ENCODE measurements at places on chromosomes 16 and 17.
A peak's percentile ranks its signal among the peaks of the same experiment; 100 is the strongest.

- DNase-seq, result no peak
Measured at GRCh38 chr16:24168856-24169255, 87.3 kb upstream of the CACNG3 start.

- DNase-seq, result no peak
Measured at GRCh38 chr17:6232732-6233101, 162.5 kb downstream of the WSCD1 start.

DNA sequence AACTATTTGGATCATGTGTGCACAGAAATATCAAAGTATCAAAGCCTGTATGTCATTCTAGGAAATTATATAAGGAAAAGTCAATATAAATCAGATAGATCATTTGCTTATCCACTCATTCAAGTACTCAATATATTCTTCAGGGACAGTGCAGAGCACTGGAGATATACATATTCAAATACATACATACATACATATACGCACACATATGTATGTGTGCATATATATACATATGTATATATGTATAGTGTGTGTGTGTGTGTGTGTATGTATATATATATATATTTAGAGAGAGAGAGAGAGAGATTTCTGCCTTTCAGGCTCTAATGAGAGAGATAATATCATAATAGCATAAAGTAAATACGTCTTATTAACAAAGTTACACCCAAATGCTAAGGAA is 169.2 kb downstream of the PMP22 start:
- no peak for DNase-seq

GRCh38 chr17:75344666-75345065 is 55.4 kb upstream of the SLC25A19 start:
- peak; percentile 53 for DNase-seq

DNA sequence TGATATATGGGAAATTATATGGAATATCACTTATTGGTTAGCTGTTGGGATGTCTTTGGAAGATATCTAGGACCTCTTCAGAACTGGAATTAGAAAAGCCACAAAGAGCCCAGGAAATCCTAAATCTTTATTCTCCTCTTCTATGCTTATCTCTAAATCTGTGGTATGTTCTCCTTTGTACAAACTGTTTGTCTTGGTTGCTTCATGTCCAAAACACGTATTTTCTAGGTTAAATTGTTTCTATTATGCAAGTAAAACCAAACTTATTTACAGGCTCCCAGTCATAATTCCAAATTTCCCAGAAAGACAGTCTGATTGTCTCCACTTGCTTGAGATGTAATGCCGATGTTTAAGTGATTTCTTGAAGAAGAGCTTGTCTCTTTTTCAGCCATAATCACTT is 650.9 kb downstream of the CDH11 start:
- DNase-seq, result no peak

GRCh38 chr16:19137201-19138128 is 23.7 kb downstream of the ITPRIPL2 start:
- DNase-seq, result peak; percentile 34

DNA sequence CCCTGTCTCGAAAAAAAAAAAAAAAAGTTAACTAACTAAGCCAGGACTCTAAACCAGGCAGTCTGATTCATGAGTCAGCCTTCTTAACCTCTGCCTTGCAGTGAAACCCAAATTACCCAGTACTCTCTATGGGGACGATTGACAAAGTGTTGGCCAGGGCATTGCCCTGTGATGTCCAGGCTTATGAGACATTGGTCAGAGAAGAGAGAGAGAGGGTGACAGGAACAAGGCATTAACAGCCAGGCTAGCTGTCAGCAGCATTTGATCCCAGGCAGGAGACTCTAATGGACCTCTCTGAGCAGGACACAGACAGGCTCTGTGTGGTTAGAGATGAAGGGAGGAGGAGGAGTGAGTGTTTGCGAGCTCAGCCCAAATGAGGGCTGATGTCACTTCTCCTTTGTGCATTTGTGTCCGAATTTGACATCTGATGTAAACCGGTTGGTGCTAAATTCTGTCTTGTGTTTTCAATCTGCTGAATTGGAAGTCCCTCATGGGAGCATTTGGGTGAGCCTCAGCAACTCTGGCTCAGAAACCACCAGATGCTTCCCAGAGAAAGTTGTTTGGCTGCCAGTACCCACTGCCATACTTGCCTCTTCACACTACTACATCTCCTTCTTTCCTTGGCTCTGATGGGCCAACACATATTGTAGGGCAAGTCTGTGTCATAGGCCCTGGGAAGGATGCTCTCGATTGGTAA is 4.3 kb upstream of the MYL4 start:
- DNase-seq, result peak; percentile 88

DNA sequence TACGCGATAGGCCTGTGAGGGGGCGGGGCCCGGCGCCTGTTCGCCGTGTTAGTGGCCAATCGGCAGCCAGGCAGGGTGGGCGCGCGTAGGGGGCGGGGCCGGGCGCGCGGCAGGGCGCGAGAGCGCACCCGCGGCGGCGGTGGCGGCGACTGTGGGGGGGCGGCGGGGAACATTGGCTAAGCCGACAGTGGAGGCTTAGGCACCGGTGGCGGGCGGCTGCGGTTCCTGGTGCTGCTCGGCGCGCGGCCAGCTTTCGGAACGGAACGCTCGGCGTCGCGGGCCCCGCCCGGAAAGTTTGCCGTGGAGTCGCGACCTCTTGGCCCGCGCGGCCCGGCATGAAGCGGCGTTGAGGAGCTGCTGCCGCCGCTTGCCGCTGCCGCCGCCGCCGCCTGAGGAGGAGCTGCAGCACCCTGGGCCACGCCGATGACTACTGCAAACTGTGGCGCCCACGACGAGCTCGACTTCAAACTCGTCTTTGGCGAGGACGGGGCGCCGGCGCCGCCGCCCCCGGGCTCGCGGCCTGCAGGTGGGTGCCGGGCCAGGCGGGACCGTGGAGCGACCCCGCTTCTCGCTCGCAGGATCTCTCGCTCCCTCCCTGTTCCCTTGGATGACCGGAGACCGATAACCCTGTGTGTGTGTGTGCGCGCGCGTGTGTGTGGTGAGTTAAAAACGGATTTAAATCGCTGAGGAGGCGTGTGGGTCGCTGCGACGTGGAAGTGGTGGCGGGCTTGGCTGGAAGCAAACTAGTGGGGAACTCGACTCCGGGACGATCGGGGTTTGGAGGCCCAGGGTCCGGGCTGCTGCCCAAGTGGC is at the start of gene NFATC3:
TSS of gene NFATC3 (plus strand) at position 112 of the 813 bp plus-strand sequence. CDS start at position 424, 312 bp downstream.
- peak; percentile 100 for DNase-seq

- DNase-seq, result no peak
Measured at GRCh38 chr16:26700250-26700649, 366.5 kb upstream of the C16orf82 start.

DNA sequence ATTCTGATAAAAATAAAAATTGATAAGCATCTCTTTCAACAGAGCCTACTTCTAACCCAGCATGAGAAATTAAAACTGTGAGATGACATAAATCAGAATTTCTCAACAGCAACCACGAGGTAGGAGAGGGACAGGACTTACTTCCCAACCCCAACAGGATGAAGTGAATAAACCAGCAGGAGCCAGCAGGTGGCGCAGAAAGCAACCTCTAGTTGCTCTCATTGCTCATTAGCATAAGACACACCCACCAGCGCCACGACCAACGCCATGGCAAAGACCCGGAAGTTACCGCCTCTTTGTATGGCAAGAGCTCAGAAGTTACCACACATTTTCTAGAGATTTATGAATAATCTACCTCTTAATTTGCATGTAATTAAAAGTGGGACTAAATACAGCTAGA is 189.4 kb upstream of the CDH8 start:
- peak; percentile 70 for DNase-seq

GRCh38 chr17:68792042-68792685 is 163.0 kb downstream of the ABCA8 start:
- no peak for DNase-seq

DNA sequence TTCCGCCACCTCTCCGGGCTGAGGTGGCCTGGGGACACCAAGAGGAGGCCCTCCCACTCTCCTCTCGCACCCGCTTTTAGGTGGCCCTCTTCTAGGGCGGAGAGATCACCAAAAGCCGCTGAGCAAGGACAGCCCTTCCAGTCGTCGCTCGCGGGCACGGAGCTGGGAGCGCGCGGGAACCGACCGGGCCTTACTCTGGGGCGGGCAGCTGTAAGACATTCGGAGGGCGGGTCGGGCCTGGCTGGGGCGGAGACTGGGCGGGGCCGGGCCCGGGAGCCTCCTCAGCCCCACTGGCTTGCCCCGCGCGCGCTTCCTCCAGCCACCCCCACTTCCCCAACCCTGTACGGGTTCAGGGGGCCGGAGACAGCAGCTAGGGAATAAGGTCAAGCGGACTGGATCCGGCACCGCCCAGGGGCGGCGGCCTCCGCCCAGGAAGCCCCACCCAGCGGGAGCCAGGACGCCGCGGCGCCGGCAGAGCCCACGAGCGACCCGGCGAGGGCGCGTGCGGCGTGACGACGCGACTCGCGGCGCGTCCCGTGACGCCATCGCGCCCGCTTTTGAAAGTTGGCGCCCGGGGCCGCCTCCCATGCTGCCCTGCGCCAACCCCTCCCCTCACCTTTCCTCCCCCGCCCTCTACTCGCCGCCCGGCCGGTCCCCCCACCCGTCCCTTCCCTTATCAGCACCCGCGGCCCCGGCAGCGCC is 351 bp upstream of the CTCF start:
- peak; percentile 99 for DNase-seq

GRCh38 chr17:42179911-42180410 is 981 bp downstream of the KCNH4 start:
- peak; percentile 24 for DNase-seq

DNA sequence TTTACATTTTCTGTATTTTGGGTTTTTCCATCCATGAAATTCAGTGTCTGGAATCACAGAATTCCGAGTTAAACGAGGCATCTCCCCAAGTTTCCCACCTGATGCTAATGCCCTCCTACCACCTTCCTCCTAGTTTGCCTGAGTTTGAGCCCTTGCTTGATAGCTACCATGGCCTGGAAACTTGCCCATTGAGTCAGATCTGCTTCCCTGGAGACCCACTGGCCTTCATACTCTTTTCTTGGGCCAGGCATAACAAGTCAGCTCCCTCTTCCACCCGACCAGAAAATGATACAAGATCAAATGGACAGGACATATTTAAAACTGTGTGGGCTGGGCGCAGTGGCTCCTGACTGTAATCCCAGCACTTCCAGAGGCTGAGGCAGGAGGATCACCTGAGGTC is 10.2 kb downstream of the SETD1A start:
- no peak for DNase-seq

DNA sequence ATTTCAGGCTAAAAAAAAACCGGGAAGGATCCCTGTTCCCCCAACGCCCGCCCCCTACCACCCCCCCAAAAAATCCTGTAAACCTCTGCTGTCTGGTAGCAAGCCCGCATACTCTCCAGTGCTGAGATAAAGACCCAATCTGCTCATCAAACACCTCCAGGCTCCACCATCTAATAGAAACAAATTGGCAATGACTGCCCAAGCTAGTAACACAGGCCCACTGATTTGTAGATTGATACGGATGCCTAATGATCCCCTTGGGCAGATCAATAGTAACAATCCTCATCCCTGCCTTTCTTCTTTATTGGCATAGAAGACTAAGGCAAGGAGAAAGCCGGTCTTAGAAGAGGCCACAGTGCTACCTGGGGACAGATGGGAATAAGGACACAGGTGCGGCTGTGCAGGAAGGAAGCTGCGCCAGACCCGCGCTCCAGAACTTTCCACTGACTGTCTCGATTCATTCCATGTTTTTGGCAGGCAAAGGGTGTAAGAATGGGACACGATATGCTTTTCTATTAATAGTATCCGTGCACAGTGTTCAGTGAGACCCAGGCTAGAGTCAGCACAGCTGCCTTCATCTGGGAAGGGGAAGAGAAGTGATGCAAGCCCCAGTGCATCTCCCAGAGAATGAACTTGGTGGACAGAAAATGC is 407.6 kb upstream of the PSMD7 start:
- DNase-seq, result no peak

DNA sequence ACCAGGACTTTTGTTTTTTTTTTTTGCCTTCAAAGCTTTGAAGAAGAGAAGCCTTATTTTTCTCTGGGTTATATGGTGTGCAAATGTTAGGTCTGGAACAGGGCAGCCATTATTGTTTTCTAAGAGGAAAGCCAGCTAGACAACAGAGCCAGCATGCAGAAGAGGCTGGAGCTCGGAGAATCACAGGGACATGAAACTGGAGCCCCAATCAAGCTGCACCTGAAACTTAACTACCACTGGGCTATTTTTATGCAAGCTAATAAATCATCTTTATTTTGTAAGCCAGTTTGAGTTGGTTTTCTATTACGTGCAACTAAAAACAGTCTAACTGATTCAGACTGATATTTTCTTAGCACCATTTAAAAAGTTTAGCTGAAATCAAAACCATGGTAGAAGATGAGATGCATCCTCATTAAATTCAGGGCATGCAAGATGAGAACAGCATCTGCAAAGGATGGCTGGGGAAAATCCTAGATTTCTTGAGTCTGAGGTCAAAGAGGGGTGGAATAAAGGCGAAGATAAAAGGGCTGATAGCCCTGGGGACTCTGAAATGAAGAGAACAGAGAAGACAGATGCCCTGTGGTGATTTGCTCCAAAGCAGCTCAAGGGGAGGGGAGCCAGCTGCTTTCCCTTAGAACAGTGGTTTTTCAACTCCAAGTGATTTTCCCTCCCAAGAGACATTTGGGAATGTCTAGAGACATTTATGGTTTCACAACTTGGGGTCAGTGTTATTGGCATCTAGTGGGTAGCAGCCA is 177.1 kb upstream of the WSCD1 start:
- DNase-seq, result no peak

GRCh38 chr17:38890410-38890746 is 20.5 kb downstream of the LASP1 start:
- no peak for DNase-seq

GRCh38 chr17:21361020-21361809 is 14.9 kb upstream of the KCNJ12 start:
- no peak for DNase-seq

- DNase-seq, result no peak
Measured at GRCh38 chr16:30986129-30986991, 1.4 kb downstream of the HSD3B7 start.

GRCh38 chr16:67147437-67148140 is 3.2 kb downstream of the B3GNT9 start:
- DNase-seq, result no peak

DNA sequence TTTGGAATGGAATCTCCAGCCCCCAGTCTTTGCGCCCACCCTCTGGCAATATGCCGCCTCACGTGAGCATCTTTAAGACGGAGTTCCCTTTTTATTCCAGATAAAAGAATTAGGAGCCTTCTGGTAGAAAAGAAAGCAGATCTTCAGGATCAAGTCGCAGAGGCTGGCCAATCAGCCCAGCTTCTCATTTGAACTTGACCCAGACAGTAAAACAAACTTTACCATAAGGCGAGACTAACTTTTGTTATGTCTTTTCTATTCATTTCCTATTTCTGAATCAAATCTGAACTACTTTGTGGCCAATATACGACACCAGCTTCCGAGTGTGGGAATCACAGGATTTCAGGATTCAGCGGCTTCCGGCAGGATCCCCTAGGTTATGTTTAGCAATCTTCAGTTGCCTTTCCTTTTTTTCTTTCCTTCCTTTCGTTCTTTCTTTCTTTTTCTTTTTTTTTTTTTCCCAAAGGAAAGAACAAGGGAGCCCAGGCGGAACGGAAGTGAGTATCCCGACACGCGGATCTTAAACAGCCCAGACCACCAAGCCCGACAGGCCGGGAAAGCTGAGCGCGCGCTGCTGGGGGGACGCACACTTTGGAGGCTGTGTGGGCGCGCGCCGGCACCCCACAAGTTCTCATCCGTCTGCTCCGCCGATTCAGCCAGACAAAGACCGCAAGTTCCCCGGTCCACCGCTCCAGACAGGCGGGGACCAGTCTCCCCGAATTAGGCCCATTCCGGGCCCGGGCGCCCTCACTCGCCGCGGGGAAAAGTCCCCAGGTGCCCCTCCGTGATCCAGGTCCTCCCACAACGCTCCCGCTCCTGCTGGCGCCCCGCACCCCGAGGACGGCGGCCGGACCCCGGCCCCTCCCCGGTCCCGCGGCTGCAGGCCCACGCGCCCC is 633 bp downstream of the TBC1D16 start:
- DNase-seq, result peak; percentile 52

- DNase-seq, result no peak
Measured at GRCh38 chr16:54136276-54136625, 150.3 kb downstream of the IRX3 start.

Measured in suppressor macrophage (primary cell).